Fibroblast of mammary gland (primary cell): ENCODE measurements at places on chromosomes 12 and 14.
A peak's percentile ranks its signal among the peaks of the same experiment; 100 is the strongest.

DNA sequence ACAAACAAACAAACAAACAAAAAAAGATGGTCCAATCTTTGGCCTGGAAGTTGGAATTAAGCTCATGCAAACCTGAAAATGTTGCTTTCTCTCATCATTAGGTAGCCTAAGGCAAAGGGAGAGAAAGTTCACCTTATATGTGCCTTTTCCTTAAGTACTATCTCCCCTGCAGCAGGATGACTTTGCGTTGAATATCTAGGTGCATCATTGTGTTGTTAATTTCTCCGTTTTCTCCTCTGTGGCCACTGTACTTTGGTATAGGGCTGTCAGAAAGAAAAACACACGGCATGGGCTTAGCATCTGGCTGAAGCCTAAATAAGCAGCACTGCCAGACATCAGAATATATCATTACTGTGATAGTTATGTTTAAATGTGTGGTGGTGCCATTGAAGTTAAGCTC, 345.5 kb downstream of the BCAT1 start:
- DNase-seq = no peak

DNA sequence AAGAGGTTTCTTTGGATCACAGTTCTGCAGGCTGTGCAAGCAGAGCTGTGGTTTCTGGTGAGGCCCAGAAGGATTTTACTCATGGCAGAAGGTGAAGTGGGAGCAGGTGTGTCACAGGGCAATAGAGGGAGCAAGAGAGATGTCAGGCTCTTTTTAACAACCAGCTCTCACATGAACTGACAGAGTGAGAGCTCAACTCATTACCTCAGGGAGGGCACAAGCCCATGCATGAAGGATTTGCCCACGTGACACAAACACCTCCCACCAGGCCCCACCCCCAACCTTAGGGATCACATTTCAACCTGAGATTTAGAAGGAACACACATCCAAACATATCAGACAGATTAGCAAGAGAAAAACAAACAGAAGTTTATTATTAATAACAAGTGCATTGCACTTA, 470.4 kb downstream of the GALC start:
- DNase-seq = no peak

- no peak for DNase-seq
Measured at GRCh38 chr14:55441286-55441685, 870 bp upstream of the TBPL2 start.

DNA sequence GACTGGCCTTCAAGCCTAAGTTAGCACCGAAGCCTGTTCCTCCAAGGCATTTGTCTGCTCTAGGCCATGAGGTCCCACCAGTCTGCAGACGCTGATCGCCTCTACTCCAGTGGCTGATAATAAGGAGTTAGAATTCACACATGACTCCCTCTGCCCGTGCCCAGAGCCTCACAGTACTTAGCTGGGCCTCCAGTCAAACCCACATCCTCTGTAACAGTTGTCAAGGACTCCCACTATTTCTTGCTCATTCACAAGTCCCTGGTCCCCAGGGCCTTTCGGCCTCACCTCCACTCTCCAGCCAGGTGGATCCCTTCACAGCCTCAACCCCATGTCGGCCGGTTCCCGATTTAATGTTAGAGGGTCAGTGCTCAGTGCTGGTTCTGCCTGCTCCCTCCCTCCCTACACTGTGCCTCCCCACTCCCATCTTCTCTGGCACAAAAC, 6.3 kb upstream of the KRT5 start:
- no peak for DNase-seq

GRCh38 chr12:54221402-54221984, 32.7 kb upstream of the SMUG1 start:
- DNase-seq = no peak

DNA sequence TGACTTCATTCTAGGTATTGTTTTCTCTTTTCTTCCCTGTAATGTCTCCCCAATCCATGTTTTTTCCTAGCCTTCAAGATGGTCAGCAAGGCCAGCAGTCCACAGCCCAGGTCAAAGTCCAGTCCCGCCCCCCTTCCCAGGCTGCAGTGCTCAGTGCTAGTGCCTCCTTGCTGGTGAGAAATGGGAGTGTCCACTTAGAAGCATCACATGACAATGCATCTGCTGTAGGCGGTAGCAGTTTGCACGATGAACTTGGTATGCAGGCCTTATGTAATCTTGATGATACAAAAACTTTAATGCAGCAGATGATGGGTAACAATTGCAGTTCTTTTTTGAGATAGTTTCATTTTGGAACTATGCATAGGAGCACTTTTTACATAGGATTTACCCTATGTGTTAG, 88.4 kb downstream of the PCNX1 start:
- DNase-seq = no peak

DNA sequence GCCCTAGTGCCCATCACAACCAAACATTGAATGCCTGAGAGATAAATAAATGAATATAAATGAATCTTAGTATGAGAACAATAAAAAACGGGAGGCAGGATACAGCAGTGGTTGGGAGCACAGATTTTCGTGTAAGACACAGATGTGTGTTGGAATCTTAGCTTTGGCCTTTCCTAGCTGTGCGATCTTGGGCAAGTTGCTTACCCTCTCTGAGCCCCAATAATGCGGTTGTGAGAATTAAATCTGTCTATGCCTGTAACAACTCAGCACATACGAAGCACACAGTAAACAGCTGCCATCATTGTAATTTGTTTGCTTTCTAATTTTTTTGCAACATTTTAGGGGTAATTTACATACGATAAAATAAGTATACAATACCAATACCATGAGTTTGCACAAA, 89.8 kb downstream of the SRRM4 start:
- no peak for DNase-seq

DNA sequence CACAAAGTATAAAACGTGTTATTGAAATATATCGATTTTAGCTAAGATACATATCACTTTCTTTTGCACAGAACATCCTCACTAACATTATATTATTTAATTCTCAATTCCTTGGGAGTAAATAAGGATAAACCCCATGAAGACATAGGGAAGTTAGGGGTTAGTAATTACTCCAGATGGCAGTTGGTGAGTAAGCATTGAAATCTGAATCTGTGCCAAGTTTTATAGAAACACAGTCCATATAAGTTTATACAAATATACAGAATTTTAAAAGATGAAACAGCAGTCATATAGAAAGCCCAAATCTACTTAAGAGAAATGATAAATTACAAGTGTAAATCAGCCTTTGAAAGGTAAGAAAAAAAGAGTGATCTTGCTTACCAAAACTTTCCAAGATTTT, 200.4 kb upstream of the SYT10 start:
- DNase-seq = no peak

DNA sequence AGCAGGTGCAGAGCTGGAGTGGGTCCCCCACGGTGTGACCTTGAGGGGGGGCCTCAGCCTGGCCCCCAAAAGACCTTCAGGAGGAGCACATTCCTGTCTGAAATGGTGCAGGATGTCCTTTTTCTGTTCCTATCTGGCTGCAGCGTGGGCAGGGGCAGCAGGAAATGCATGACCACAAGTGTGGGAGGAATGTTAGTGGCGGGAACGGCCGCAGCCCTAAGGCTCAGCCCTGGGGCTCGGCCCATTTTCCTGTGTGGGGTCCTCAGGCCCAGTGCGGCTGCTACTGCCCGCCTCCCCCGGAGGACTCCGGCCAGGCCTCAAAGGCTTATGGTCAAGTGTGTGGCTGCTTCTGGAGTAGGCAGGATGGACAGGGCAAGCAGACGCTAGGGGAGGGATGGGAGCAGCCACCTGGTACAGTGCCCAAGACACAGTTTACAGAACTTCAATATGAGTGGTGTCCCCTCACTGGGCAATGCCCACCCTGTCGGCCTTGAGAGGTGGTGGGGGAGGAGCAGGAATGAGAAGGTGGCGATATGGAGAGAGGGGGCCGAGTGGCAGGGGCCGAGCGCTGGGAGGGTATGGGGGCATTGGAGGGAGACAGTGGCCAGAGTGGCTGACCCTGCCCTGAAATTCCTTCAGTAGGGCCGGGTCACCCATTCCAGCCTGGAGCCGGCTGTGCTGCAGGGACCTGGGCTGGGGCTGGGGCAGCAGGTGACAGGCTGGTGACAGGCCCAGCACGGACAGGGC, 137.4 kb downstream of the CALM1 start:
- no peak for DNase-seq

DNA sequence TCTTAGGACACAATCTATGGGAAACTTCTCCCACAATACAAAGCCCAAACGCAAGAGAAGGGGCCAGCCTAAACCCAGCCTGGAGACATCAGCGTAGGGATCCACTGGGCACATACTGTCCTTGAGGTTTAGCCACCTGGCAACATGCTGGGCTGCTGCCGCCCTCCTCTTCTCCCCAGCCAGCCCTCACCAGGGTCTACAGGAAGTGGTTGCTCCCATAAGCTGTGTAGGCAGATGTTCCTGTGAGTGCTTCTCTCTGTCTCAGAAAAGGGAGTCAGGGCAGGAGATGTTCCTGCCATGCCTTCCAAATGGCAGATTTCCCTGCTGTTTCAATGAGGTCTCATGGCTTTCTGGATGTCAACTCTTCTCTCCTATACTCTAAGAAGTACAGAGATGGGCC, 241.4 kb downstream of the PCNX1 start:
- no peak for DNase-seq

DNA sequence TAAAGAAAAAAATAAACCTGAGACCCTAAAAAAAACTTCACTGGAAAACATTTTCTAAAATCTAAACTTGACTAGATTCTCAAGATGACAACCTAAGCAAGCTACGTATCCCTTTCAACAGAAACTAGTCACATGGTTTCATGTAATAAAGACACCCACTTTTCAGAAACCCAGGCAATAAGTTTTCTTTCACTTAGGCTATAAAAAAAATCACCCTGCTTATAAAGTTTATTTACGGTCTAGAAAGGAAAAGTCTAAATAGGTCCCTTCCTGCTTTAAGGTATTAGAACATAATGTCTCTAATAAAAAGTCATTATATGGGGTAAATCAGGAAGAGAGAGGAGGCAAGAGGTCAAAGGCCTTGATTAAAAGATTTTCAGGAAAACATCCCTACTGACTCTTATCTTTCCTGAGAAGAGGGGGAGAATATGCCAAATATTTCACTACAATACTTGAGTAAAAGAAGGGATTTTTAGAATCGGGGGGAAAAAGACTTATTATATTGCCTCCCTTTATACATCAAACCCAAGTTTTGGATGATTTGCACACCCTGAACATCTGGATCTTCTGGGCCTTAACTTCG, 9.5 kb downstream of the CLIP1 start:
- DNase-seq = peak; percentile 49

GRCh38 chr14:29637411-29637810, 290.2 kb downstream of the PRKD1 start:
- peak; percentile 79 for DNase-seq

GRCh38 chr14:101961011-101961721, 3.2 kb upstream of the DYNC1H1 start:
- peak; percentile 80 for DNase-seq

DNA sequence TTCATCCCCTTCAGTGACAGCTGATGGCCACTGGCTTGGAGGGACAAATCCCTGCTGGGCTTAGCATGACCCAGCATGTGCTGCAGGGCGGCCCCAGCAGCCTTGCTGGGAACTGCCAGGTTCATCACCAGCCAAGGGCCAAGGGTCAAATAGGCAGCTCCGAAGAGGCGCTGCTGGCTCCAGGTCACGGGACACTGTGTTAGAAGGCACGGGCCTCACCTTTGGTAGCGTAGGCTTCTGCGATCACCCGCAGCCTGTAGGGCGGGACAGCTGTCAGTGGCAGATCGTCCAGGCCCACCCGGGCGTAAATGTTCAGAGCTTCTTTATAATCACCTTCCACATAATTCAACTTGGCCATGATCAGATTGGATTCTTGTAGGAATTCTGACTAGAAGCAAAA, 35.7 kb downstream of the TTC7B start:
- no peak for DNase-seq

DNA sequence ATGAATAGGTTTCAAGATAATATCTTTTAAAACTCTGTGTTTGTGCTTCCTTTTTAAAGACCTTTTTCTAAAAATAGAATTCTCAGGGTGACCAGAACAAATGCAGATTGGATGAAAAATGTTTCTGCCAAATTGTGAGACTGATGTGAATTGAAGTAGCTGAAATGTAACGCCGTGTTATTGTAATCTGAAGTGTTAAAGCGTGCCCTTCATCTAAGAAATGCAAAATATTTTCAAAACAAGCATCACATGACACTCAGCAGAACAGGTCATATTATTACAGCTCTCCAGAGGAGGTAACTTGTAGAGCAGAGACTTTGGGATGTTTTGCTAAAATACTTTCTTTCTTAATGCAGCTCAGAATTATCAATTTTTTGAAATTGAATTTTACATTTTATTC, 90.0 kb upstream of the PLEKHA5 start:
- DNase-seq = no peak

GRCh38 chr12:102685841-102686240, 205.5 kb upstream of the IGF1 start:
- no peak for DNase-seq
